ENCODE measurements at places on chromosomes 7 and 10.
A peak's percentile ranks its signal among the peaks of the same experiment; 100 is the strongest.

DNA sequence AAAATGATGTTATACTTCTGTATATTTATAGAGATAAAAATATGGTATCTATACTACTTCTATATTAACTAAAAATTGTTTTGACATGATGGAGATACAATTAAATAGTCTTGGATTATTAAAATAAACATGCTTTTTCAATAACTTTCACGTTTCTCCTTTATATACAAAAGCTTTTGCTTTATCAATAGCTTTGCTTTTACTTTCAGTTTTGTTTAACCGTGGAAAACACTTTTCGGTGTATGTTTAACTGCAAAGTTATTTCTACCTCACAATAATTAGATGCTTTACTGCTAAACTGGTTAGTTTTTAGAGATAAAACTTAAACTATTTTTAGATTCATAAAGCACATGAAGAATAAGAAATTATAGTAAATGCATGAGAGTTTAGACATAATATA, 432.1 kb upstream of the PCDH15 start:
- no peak for DNase-seq

DNA sequence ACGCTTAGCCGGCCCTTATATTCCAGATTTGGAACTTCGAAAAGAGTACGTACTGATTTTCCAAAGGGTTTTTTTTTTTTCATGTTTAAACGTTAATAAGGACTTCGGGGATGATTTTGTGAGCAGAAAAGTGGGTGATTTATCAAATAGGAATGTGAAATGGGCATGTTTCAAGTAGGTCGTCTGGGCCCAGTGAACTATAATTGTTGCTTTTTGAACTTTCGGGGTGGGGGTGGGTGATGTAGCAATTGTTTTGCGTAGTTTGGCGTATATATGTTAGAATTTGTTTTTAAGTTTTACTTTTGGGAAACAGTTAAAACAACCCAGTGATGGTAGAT, 299 bp upstream of the PBLD start:
- DNase-seq: peak; percentile 22

GRCh38 chr10:112857493-112857892, 92.6 kb upstream of the TCF7L2 start:
- DNase-seq: no peak

GRCh38 chr10:7006566-7006965, 404.3 kb downstream of the SFMBT2 start:
- no peak for DNase-seq

- DNase-seq: no peak
These were observed 149.4 kb upstream of the KCND2 start for GRCh38 chr7:120123528-120123927.

DNA sequence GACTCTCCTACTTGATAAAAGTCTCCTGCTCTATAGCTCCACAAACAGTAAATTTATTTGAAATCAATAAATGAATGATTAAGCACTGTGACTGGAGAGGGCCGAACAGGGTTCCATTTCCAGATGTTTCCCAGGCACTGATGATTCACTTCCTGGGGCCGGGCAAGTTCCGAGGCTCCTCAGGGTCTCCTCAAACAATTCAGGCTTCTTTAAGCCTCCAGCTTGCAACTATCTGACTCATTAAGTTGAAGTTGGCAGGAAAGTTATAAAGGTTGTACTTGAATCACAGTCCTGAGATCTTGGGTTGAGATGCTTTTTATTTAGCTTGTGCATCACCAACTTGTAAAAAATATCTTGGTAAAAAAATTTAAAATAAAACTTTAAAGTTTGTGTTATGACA, 612.9 kb downstream of the DNAJB6 start:
- no peak for DNase-seq

- DNase-seq: no peak
These were observed 14.5 kb downstream of the OR9A2 start for GRCh38 chr7:143012409-143012808.

- DNase-seq: no peak
These were observed 63.6 kb upstream of the EFCAB10 start for GRCh38 chr7:105644937-105645336.

GRCh38 chr7:137328373-137329120, 15.0 kb downstream of the PTN start:
- no peak for DNase-seq

DNA sequence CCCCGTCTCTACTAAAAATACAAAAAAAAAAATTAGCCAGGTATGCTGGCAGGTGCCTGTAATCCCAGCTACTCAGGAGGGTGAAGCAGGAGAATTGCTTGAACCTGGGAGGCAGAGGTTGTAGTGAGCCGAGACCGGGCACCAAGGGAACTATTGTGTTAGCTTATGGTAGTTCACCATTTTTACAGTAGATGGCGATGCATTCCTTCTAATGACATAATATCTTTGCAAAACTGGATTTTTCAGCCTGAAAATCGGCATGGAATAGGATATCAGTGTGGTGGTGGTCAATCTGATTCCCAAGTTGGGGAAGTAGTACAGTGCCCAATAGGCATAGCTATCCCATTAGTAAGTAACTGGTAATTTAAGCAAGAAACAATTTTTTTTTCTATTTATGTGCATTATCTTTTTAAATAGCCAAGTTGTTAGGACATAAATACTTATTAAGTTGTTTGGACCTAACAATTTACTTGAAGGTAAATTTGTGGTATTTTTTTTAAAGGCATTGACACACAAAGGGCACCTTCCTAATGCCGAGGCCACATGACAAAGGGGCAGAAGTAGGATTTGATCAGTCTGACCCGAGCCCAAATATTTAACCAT, 17.6 kb upstream of the IMPDH1 start:
- peak; percentile 74 for DNase-seq

DNA sequence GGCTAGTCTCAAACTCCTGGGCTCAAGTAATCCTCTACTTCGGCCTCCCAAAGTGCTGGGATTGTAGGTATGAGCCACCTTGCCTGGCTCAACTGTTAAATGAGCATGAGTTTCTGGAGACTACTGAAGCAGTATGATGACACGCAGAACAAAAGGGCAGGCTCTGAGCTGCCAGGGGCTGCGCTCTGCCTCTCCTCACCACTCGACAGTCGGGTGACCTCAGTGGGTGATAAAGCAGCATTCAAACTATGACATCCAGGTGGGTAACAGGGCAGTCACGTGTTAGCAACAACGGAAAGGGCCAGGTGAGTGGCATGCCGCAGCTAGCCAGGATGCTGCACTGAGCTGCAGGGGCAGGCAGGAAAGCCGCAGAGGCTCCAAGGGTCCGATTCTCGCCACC, 71.5 kb downstream of the CYTH3 start:
- no peak for DNase-seq

GRCh38 chr10:122115874-122116273, 126.9 kb downstream of the TACC2 start:
- DNase-seq: no peak

Data from GM03348 (cell line).